ENCODE measurements at places on chromosomes 13 and 19.

- no peak for DNase-seq
Measured at GRCh38 chr13:76048675-76049375, 412.7 kb downstream of the LMO7 start.

DNA sequence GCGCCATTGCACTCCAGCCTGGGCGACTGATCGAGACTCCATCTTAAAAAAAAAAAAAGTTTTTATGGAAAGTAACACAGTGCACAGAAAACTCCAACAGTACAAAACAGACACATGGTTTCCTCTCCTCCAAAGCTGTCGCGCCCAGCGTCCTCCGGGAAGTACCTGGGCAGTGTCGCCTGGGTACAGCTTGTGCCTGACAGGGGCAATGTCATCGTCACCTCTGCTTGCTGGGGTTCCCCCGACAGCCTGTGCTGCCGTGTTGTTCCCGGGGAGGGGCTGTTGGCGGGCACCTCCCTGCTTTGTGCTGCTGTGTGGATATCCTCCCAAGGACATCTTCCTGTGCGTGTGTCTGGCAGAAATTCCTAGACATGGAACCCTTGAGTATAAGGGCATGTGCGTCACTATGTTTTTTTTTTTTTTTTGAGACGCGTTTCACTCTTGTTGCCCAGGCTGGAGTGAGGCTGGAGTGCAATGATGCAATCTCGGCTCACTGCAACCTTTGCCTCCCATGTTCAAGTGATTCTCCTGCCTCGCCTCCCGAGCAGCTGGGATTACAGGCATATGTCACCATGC, 2.4 kb upstream of the F2RL3 start:
- DNase-seq = no peak

GRCh38 chr19:10669246-10669645, 15.1 kb downstream of the ILF3 start:
- DNase-seq = no peak

GRCh38 chr19:46147791-46148288, at the start of gene IGFL2:
IGFL2 (plus strand) TSS chr19:46148238; CDS start chr19:46148279, 41 bp downstream.
- DNase-seq = no peak

GRCh38 chr13:26910754-26911465, 150.3 kb upstream of the GPR12 start:
- no peak for DNase-seq

DNA sequence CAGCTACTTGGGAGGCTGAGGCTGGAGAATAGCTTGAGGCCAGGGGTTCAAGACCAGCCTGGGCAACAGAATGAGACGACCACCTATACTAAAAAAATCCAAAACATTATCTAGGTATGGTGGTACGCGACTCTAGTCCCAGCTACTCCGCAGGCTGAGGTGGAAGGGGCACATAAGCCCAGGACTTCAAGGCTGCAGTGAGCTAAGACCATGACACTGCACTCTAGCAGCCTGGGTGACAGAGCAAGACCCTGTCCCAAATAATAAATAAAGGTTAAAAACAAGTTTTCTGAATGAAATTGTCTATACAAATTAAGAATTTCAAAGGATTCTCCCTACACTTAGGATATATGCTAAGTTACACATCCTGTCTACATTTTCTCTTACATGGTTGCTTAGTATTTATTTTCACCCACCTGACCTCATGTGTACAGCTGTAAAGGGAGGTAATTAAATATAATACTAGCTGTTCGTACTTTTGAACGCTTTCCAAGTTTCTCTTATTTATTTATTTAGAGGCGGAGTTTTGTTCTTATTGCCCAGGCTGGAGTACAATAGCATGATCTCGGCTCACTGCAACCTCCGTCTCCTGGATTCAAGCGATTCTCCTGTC, 1.6 kb downstream of the SLC25A30 start:
- DNase-seq = no peak

- peak; percentile 4 for DNase-seq
Measured at GRCh38 chr13:39692660-39693438, 37.4 kb downstream of the COG6 start.

- DNase-seq = no peak
Measured at GRCh38 chr19:20171285-20171684, 4.3 kb downstream of the ZNF486 start.

GRCh38 chr19:15551293-15552004, 43.1 kb downstream of the CYP4F22 start:
- DNase-seq = peak; percentile 44

GRCh38 chr19:37583340-37583739, 11.3 kb downstream of the ZNF571 start:
- no peak for DNase-seq

DNA sequence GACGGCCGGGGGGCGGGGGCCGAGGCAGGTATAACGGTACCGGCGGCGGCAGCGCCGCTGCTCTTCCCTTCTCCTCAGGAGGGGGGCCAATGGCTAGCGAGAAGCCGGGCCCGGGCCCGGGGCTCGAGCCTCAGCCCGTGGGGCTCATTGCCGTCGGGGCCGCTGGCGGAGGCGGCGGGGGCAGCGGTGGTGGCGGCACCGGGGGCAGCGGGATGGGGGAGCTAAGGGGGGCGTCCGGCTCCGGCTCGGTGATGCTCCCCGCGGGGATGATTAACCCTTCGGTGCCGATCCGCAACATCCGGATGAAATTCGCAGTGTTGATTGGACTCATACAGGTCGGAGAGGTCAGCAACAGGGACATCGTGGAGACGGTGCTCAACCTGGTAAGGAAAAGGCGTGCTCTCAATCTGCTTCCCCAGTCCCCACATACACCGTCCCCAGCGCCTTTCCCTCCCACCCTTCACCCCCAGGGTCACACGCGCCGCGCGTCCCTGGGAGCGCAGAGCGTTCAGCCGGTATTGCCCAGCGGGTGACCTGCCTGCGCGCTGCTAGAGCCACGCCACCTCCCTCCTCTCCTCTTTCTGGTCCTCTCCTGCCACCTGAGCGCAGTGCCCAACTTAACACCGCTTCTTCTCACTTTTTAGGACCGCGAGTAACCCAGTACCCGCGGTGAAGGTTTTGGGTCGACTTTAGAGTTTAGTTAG, 814 bp downstream of the NBEA start:
- DNase-seq = peak; percentile 5

GRCh38 chr19:29104605-29105241, 108.2 kb downstream of the UQCRFS1 start:
- no peak for DNase-seq

DNA sequence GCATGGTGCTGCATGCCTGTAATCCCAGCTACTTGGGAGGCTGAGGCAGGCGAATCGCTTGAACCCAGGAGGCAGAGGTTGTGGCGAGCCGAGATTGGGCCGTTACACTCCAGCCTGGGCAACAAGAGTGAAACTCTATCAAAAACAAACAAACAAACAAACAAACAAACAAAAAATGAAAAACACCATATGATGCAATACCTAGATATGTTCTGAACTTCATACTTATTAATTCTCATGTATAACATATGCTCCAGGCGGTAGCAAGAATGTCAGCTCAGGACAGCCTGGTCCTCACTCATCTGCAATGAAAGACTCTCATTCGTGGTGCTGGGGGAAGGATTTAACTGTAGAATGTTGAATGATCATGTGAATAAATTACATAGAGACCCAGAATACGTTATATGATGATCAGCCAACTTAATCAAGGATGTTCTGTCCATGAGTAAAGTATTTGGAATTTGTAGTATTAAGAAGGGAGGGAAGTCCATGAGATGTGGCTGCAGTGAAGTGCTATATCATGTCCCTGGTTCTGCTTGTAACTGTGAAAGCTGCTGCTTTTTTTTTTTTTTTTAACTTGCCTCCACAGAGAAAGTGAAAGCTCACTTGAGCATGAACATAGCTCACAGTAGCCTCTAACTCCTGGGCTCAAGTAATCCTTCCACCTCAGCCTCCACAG, 206.8 kb downstream of the UQCRFS1 start:
- peak; percentile 52 for DNase-seq

GRCh38 chr19:30402436-30403202, 30.4 kb downstream of the ZNF536 start:
- no peak for DNase-seq

DNA sequence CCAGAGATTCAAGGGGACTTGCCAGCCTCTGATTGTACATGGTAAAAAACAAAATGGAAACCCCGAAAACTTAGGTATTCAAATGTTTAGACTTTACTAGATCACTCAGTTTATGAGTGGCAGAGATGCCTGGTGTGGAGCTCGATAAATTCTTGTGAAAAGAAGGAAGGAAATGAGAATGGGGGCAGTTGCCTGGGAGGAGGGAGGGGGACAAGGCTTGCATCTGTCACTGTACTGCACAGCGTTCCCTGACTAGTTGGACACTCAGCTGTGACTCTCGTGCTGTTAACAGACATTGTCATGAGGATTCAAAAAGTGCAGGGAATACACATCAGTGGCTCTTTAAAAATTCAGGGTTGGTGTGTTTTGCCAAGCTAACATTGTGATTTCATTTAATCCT, 232.9 kb downstream of the ZIC5 start:
- no peak for DNase-seq

- no peak for DNase-seq
Measured at GRCh38 chr13:110373617-110374016, 66.5 kb downstream of the COL4A2 start.

GRCh38 chr19:48588670-48589401, 17.7 kb upstream of the SPACA4 start:
- peak; percentile 91 for DNase-seq

DNA sequence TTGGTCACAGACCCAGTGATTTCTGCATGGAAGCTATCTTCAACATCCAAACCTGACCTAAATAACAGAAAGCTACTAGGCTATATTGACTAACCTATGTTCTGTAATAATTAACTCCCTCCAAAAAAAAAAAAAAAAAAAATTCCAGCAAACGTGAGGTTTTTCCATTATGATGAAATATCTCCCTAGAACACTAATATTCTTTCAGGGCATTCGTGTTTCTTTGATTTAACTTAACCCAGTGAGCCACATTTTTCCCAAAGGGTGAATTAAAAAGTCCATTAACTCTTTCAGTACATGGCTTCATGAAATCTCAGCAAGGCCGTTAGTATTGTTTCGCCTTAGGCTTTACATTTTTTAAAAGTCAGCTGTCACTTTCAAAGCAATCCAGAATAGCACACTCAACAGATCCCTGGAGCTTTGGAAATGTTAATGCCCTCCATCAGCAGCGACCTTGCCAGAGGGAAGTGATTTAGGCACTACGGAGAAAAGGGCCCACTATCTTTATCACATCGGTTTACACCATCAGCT, 175.8 kb downstream of the DCT start:
- no peak for DNase-seq

DNA sequence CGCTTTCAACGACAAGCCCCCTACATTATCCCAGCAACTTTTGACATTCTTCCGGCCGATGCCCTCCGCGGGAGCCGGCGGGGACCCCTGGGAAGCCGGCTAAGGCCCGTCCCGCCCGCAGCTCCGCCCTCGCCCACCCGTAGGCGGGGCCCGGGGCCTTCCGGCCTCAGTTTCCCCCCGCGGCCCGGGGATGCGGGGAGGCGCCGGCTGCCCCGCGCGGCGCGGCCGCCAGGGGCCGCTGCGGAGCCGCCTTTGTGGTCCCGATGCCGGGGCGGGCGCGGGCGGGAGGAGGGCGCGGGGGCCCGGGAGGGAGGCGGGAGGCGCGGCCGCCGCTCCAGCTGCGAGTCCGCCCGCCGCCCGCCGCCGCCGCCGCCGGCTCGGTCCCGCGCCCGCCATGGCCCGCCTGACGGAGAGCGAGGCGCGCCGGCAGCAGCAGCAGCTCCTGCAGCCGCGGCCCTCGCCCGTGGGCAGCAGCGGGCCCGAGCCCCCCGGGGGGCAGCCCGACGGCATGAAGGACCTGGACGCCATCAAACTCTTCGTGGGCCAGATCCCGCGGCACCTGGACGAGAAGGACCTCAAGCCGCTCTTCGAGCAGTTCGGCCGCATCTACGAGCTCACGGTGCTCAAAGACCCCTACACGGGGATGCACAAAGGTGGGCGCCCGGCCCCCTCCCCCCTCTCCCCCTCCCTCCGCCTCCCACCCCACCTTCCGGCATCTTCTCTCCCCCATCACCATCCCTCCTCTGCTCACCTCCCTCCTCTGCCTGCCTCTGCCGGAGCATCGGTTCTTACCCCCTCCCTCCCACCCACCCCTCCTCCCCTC, at the start of gene CELF5:
Gene CELF5, plus strand, starts transcription at position 316 of the 823 bp plus-strand sequence. Its CDS starts 79 bp downstream, at position 395.
- peak; percentile 94 for DNase-seq

DNA sequence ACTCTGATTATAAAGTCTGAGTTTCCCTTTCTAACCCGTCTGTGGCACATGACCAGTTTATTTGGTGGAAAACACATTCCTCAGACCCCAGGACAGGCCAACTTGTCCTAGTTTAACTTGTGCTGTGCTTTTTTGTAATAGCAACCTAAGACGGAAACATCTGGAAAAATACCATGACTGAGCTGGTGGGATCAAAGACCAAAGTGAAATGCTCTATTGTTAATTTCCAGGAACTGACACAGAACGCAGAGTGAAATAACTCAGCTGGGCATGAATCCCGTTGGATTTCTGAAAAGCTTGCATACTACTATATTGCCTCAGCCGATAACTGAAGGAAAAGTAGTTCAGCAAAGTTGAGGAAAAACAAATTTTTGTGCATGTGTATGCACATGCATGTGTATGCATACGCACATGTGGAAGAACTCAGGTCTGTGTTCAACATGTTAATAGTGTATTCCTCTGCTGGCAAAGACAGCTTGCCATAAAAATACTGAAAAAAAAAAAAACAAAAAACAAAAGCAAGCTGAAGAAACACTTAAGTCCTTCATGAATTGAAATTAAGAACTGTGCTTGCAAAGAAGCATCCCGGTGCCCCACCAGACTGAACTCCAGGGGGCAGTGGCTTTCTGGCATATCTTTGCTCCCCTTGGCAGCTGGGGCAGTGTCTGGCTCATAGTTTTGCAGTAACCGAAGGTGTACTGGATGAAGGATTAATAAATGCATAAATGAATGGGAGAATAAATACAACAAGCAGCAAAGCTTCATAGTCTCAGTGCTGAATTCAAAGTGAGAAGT, 187.8 kb downstream of the LHFPL6 start:
- DNase-seq = peak; percentile 41

GRCh38 chr19:30762651-30763050, 390.5 kb downstream of the ZNF536 start:
- no peak for DNase-seq

- DNase-seq = no peak
Measured at GRCh38 chr13:21511849-21512248, 52.7 kb upstream of the ZDHHC20 start.

- DNase-seq = no peak
Measured at GRCh38 chr13:98364179-98364578, 187.1 kb upstream of the RNF113B start.

GRCh38 chr19:10201176-10201575, 6.4 kb upstream of the DNMT1 start:
- no peak for DNase-seq

GRCh38 chr19:47511128-47511517, 3.7 kb downstream of the NAPA start:
- no peak for DNase-seq

DNA sequence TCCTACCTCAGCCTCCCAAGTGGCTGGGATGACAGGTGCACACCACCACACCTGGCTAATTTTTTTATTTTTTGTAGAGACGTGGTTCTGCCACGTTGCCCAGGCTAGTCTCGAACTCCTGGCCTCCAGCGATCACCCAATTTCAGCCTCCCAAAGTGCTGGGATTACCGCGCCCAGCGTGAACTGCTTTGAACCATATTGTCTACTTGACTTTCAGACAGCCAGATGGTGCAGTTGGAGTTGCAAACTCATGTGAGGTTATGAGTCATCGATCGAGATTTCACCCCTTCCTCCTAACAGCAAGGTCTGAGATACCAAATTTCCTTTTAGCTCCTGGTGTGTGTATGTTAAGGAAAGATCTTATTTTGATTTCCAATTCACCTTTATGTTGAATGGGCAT, 2.7 kb downstream of the SLC27A1 start:
- no peak for DNase-seq

- DNase-seq = no peak
Measured at GRCh38 chr19:12629215-12629614, 18.5 kb downstream of the ZNF791 start.
